ENCODE measurements at places on chromosomes 12 and 14. TPM values are rescaled to one million over a fixed set of nuclear protein-coding genes. Genes with fewer than 3 reads are reported as not detected.
A peak's percentile ranks its signal among the peaks of the same experiment; 100 is the strongest.

Gene AICDA
- polyA plus RNA-seq: not detected

DNA sequence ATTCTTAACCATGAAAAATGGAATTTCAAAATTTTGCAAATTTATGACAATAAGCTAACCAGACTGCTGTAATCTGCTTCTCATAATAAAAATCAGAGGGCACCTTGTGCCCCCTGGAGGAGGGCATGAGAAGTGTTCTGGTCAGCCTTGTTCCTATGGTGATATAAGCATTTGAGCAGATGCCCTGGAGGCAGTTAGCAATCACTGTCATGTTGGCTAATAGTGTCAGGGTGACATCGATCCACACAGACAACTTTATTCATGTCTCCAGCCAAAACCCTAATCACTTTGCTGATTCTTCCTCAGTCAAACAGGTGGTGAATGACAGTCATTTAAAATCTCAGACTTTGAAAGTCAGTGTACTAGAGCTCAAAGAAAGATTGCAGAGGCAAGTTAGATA is 943.0 kb downstream of the GALC start:
- peak; percentile 32 for DNase-seq

GRCh38 chr14:72675126-72675525 is 218.8 kb downstream of the DPF3 start:
- no peak for DNase-seq

Gene TIMM9
- polyA plus RNA-seq: 69.1 TPM

Gene COQ6
- polyA plus RNA-seq: 40.2 TPM

Gene CEP128
- 2.4 TPM for polyA plus RNA-seq
